ENCODE measurements at places on chromosomes 3 and 15.

DNA sequence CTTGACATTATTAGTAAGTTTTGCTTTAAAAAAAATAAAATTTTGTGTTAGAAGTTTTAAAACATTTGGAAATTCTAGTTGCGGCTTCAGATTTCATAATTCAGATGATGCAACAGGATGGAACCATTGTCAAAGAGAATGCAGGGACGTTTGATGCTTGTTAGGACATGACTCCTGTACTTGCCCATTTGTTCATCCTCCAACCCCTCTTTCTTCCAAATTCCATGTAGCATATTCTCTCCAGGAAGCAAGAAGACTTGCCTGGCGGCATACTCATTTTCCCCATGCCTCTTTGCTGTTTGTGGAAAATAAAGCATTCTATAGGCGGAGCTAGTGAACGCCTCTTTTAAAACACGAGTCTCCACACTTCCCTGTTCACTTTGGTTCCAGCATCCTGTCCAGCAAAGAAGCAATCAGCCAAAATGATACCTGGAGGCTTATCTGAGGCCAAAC lies at the start of gene CSTA:
CSTA (plus strand) TSS at position 378 of the 453 bp plus-strand sequence; CDS start at position 423, 45 bp downstream.
- DNase-seq = no peak

DNA sequence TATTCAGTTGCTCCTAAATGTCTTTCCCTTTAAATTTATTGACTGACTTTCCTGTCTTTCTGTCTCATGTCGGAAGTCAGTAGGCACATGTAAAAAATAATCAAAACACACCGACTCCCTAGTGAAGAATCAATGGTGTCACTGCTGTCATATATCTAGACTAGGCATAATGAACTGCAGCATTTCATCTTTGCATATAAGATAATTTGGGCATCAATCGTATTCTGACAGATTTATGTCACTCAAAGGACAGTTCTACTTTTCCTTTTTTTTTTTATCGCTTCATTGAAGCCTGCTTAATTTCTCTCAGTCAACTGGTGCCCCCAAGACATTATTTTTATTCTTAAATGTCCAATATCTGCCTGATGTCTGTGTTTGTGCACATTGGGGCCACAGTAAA lies 206.3 kb downstream of the MEIS2 start:
- no peak for DNase-seq

- no peak for DNase-seq
Observed at GRCh38 chr3:113211330-113212149, at the start of gene BOC. Gene BOC, plus strand, starts transcription at chr3:113211557. Its CDS starts 38,246 bp downstream, at chr3:113249803.

GRCh38 chr3:57292897-57293526 lies 527 bp upstream of the ASB14 start:
- DNase-seq = no peak

GRCh38 chr3:147406028-147406931 lies at the start of gene ZIC4:
Gene ZIC4, minus strand, starts transcription at chr3:147406543. Its CDS starts 3,746 bp downstream, at chr3:147402797.
- DNase-seq = no peak

DNA sequence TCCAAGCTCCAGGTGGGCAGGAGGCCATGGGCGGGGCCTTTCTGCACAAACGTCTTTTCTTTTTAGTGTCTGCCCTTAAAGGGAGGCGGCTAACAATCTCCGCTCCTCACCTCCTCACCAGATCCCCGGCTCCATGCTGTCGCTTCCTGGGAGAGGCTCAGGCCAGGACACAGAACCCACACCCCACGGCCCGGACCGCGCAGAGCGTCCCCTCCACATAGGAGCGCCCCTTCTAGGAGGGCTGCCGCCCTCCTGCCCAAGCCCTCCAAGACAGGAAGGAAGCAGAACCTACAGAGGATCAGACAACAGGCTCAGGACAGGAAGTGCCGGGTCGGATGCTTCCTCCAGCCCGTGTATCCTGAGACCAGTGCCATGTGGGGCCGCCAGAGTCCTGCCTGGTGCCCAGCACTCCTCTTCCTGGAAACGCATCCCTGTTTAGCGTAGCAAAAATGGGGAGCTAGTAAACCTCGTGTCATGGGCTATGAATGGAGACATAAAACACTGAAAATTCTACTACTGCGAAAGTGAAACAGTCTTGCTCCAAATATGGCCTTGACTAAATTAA lies 83.2 kb upstream of the ATP10A start:
- no peak for DNase-seq

- no peak for DNase-seq
Observed at GRCh38 chr15:68553994-68554720, 24.6 kb upstream of the CORO2B start.

- no peak for DNase-seq
Observed at GRCh38 chr15:88920186-88920891, 7.2 kb upstream of the MFGE8 start.

DNA sequence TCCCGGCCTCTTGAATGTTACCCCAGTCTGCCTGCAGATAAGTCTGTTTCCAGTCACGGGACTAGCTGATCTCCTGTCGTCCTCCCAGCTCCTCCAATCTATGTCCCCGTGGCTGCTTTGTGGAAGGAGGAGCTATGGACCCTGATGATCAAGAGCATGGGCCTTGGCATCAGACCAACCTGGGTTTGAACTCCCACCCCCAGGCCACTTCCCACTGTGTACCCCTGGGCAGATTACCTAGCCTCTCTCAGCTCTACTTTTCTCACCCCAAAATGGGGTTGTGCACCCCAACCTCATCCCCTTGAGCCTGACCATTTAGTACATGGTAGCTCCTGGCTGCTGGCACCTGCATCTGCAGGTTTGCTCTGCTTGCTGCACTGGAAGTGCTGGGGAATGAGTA lies 55.8 kb downstream of the GASK1A start:
- DNase-seq = no peak

- DNase-seq = no peak
Observed at GRCh38 chr3:193853511-193854219, 260.7 kb downstream of the OPA1 start.

DNA sequence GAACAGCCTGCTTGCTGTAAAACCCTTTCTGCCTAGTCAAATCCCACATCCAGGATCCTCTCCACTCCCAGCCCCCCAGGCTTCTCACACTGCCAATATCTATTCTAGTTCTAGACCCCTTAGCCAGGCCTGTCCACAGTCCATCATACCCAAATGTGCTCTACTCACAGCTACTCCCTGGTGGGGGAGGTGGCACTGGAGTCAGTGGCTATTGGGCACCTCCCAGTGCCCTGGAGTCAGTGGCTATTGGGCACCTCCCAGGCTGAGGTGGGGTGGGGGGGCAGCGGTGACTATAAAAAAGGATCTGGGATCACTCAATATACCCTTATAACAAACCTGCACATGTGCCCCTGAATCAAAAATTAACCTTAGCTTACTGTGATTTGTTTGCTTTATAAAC lies 773 bp upstream of the DISP2 start:
- no peak for DNase-seq

- DNase-seq = no peak
Observed at GRCh38 chr15:74511583-74511982, 29.4 kb upstream of the ARID3B start.

GRCh38 chr15:39555885-39556284 lies 25.0 kb upstream of the THBS1 start:
- DNase-seq = no peak

GRCh38 chr3:58173669-58174398 lies 36.9 kb downstream of the DNASE1L3 start:
- no peak for DNase-seq

DNA sequence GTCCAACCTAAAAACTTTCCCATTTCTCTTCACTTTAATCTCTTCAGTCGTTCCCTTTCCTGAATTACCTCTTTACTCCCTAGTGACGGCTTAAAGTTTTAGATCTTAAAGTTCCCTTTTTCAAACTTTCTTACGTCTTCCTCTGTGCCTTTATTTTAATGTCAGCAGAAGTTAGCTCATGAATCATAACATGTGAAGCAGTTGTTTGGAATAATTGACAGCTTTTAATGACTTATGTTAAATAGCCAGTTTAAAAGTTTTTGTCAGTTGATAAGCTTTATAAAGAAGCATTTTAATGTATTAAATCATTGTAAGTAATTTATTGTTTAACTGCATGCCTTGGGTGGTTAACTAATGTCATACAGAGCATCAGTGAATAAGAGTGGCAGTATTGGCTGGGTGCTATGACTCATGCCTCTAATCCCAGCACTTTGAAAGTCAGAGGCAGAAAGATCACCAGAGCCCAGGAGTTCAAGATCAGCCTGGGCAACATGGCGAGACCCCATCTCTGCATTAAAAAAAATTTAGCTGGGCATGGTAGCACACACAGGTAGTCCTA lies 33.9 kb downstream of the PIK3CA start:
- no peak for DNase-seq

GRCh38 chr3:157671656-157672055 lies 168.4 kb upstream of the VEPH1 start:
- no peak for DNase-seq

DNA sequence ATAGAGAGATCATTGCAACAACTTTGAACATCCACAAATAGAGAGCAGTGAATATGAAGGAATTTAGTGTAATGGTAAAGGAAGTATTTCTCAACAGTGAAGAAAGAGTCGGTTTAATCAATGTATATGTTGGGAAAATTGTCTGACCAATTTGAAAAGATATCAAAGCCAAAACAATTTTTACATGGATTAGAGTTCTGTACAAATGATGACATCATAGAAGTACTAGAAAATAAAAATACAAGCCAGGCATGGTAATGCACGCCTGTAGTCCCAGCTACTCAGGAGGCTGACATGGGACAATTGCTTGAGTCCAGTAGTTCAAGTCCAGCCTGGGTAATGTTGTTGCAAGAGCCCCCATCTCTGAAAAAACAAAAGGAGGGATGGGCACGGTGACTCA lies 26.0 kb upstream of the TMEM42 start:
- no peak for DNase-seq

DNA sequence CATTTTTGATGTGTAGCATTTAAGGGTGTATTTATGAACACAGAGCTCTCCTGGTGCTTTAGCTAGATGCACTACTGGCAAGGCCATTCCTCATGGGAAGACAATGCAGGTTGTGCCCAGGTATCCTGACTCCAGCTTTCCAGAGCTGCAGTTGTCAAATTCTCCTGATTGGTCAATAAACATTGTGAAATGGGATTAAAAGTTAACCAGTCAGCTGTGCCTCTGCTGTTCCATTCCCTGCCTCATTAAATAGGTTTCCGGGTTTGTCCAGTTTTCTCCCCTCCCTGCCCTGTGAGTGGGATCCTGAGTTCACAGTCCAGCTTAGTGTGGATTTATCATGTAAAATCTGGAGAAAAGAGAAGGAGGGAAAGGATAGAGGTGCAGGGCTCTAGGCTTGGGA lies 207.3 kb downstream of the SQOR start:
- DNase-seq = no peak

DNA sequence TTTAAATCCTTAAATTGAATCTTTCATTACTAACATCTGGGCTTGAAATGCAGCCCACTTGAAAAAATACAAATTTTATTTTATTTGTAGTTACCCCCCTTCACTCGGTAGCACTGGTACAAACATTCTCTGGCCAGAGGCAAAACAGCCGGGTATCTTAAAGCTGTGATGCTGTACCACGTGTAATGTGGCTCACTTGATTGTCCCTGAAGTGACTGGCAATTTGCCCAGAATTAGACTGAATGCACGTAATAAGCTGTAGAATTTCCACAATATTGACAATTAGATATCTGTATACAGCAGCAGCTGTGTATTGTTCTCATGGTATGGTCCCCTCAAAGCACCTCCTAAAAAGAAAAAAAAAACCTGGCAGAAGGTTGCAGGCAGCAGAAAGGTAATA lies 192.8 kb upstream of the TBC1D5 start:
- no peak for DNase-seq

GRCh38 chr3:194554473-194555123 lies 67.8 kb upstream of the ATP13A3 start:
- no peak for DNase-seq

- no peak for DNase-seq
Observed at GRCh38 chr3:178159691-178160220, 376.5 kb upstream of the KCNMB2 start.

DNA sequence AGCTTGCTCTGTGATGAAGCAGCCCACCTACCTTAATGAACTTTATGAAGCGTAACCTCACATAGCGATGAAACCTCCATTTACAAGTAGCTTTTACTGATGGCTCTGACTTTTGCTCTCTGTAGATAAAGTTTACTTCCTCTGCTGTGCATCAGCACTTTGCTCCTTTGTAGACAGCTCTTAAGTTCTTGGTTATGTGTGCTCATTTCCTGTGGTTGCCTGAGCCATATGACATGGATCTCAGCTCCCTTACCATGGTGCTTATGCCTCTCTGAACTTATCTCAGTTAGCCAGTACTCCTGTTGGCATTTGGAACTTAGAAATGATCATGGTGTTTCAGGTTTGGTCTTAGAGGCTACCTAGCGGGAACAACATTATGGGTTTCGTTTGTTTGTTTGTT lies 7.8 kb downstream of the MFSD1 start:
- no peak for DNase-seq

DNA sequence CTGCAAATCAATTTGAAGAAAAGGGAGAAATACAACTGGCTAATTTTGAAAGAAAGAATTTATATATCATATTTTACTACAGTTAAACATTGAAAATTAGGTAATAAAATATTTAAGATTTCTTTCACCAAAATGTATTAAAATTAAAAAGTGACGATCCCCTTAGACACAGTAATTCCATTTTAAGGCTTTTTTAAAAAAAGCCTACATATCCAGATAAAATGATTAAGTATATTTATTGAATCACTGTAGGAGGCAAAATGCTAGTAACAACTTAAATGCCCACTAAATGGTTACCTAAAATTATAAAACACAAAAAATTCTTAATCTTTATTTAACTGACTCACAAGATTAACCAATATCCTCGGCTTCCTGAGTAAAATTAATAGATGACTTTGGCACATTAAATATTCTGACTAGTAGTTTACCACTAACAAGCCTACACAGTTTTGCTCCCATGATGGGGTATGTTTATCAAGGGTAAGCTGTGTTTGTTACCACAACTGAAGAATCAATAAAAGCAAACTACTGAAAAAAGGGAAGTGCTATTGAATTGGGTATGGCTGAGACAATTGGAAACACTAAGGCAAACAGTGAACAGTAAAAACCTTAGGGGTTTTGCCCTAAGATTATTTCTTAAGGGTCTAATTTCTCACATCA lies 28.4 kb downstream of the ANKRD28 start:
- no peak for DNase-seq

- DNase-seq = no peak
Observed at GRCh38 chr3:111910806-111911205, 51.7 kb downstream of the PHLDB2 start.

DNA sequence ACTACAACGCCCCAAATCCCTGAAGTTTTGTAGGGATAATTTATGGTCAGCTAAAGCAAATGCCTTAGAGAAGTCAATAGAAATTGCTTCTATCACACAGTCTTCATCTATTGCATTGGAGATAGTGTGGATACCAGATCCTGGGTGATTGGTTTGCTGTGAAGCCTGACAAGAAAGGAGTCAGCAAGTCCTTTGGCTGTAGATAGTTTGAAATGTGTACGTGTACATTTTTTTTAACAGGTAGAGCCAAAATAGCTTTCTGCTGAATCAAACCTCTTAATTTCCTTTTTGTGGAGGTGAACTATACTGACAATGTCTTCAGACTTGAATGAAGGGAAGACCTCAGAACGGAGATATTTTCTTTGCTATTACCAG lies 312.3 kb downstream of the ZBBX start:
- no peak for DNase-seq

- no peak for DNase-seq
Observed at GRCh38 chr15:52337198-52337853, 41.7 kb upstream of the MYO5C start.

GRCh38 chr3:72412340-72412956 lies 435.8 kb downstream of the SHQ1 start:
- no peak for DNase-seq
